Epithelial cell of proximal tubule (primary cell): ENCODE measurements at places on chromosomes 11 and 22. TPM values are rescaled to one million over a fixed set of nuclear protein-coding genes. Genes with fewer than 3 reads are reported as not detected.

The GUCY1A2 gene
- 0.06 and 0.22 TPM in 2 replicates for total RNA-seq

The GPR83 gene
- total RNA-seq, result 0.07 and 0.12 TPM in 2 replicates

The LDHAL6A gene
- not detected in 2 replicates for total RNA-seq

The CARD10 gene
- 60.0 and 63.8 TPM in 2 replicates for total RNA-seq

The OR2AT4 gene
- not detected in 2 replicates for total RNA-seq

The MOGAT2 gene
- not detected in 2 replicates for total RNA-seq

The C11orf42 gene
- not detected in 2 replicates for total RNA-seq

The CARD16 gene
- not detected in 2 replicates for total RNA-seq

The MMP27 gene
- not detected in 2 replicates for total RNA-seq

The DDX25 gene
- total RNA-seq, result 0.14 TPM in 1 of 2 replicates, not detected in the other

The CRYBA4 gene
- not detected in 2 replicates for total RNA-seq

The CCDC179 gene
- total RNA-seq, result not detected in 2 replicates

The MYEOV gene
- 8.6 and 14.9 TPM in 2 replicates for total RNA-seq

The OSBP2 gene
- 1.3 and 1.7 TPM in 2 replicates for total RNA-seq

The UBQLN3 gene
- not detected in 2 replicates for total RNA-seq

The SLC25A45 gene
- total RNA-seq, result 0.29 and 1.2 TPM in 2 replicates

The DDTL gene
- 2.1 TPM in 1 of 2 replicates, not detected in the other for total RNA-seq

The SMTNL1 gene
- total RNA-seq, result not detected in 2 replicates

The CUL5 gene
- total RNA-seq, result 16.4 and 19.0 TPM in 2 replicates

The OR51E2 gene
- not detected in 2 replicates for total RNA-seq

The TSSK2 gene
- total RNA-seq, result not detected in 2 replicates

The SART1 gene
- total RNA-seq, result 28.8 and 30.2 TPM in 2 replicates

The BCL2L13 gene
- total RNA-seq, result 35.3 and 39.9 TPM in 2 replicates

The UBQLNL gene
- total RNA-seq, result 0.06 TPM in 1 of 2 replicates, not detected in the other

The ABTB2 gene
- total RNA-seq, result 14.1 and 17.6 TPM in 2 replicates

The CDC42BPG gene
- 4.6 and 8.9 TPM in 2 replicates for total RNA-seq

The CNGA4 gene
- not detected in 2 replicates for total RNA-seq

The LUZP2 gene
- total RNA-seq, result 0.75 TPM in 1 of 2 replicates, not detected in the other

The PPM1F gene
- total RNA-seq, result 25.1 and 32.7 TPM in 2 replicates

The OR8D4 gene
- not detected in 2 replicates for total RNA-seq

The FANCF gene
- 12.2 and 13.7 TPM in 2 replicates for total RNA-seq

The BTBD18 gene
- not detected in 2 replicates for total RNA-seq

The RPL27A gene
- total RNA-seq, result 1,393 and 1,523 TPM in 2 replicates

The CCDC87 gene
- 0.14 and 0.52 TPM in 2 replicates for total RNA-seq

The ST3GAL4 gene
- total RNA-seq, result 15.9 and 24.2 TPM in 2 replicates

The MS4A1 gene
- not detected in 2 replicates for total RNA-seq

The SCARF2 gene
- 12.6 and 15.0 TPM in 2 replicates for total RNA-seq

The GAL3ST3 gene
- total RNA-seq, result 2.1 and 2.3 TPM in 2 replicates

The OR8G1 gene
- not detected in 2 replicates for total RNA-seq

The OAF gene
- total RNA-seq, result 36.2 and 39.4 TPM in 2 replicates

The FIBIN gene
- total RNA-seq, result not detected in 2 replicates

The VSIG10L2 gene
- total RNA-seq, result not detected in 2 replicates

The MB gene
- not detected in 2 replicates for total RNA-seq

The TRIM21 gene
- 18.3 and 24.2 TPM in 2 replicates for total RNA-seq

The MEI1 gene
- total RNA-seq, result 0.14 and 0.35 TPM in 2 replicates

The OR52W1 gene
- total RNA-seq, result not detected in 2 replicates

The OR51I1 gene
- total RNA-seq, result not detected in 2 replicates

The XNDC1N gene
- total RNA-seq, result 3.6 and 10.6 TPM in 2 replicates

The DKK3 gene
- 54.5 and 133 TPM in 2 replicates for total RNA-seq

The FADD gene
- 39.0 and 39.7 TPM in 2 replicates for total RNA-seq

The MYRF gene
- total RNA-seq, result 7.6 and 25.0 TPM in 2 replicates

The MAML2 gene
- total RNA-seq, result 4.9 and 5.1 TPM in 2 replicates

The CCDC73 gene
- total RNA-seq, result not detected in 2 replicates

The TREH gene
- total RNA-seq, result not detected in 2 replicates

The OR52E1 gene
- not detected in 2 replicates for total RNA-seq

The TPBGL gene
- not detected in 2 replicates for total RNA-seq

The MPZL2 gene
- total RNA-seq, result 19.9 and 29.7 TPM in 2 replicates

The GLYAT gene
- total RNA-seq, result not detected in 2 replicates

The SLC43A3 gene
- total RNA-seq, result 66.0 and 127 TPM in 2 replicates
